NCI-H1436 (cell line): ENCODE measurements at places on chromosomes 1 and 21.

DNA sequence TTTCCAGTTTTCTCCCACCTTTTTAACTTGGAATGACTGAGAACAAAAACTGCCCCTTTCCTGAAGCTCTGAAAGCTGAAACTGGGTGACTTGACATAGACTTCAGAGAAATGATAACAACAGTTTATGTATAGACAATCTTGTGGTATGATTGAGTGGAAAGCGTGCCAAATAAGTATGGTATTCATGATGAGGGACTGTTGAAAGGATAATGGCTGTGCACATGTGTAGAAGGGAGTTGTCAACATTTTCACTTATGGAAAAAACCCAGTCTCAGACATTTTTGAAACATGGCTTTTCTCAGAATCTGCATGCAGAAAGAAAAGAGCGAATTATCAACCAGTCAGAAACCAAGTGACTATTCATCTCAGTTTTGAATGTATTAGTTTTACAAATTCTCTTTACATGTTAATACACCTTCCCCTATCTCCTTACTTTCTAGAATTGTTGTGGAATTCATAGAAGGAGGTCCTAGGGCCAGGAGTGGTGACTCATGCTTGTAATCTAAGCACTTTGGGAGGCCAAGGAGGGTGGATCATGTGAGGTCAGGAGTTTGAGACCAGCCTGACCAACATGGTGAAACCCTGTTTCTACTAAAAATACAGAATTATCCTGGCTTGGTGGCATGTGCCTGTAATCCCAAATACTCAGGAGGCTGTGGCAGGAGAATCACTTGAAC, 261.2 kb downstream of the S1PR1 start:
- no peak for DNase-seq

DNA sequence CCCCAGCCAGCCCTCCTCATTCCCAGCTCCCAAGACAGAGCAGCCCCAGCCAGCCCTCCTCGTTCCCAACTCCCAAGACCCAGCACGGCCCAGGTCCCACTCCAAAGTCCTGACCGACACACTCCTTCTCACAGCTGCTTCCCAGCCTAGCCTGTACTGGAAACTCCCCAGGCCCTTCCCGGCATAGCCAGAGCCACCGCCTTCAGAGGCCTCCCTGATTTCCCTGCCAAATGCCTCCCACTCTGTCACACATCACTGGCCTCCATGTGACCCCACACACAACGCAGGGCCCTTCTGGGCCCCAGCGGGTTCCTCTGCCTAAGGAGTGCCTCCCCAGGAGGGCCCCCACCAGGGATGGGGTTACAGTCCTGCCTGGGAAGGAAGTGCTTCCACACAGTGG, 2.8 kb downstream of the UBE2J2 start:
- no peak for DNase-seq

- DNase-seq = no peak
Observed at GRCh38 chr1:155247667-155248553, 7.4 kb downstream of the ENTREP3 start.

DNA sequence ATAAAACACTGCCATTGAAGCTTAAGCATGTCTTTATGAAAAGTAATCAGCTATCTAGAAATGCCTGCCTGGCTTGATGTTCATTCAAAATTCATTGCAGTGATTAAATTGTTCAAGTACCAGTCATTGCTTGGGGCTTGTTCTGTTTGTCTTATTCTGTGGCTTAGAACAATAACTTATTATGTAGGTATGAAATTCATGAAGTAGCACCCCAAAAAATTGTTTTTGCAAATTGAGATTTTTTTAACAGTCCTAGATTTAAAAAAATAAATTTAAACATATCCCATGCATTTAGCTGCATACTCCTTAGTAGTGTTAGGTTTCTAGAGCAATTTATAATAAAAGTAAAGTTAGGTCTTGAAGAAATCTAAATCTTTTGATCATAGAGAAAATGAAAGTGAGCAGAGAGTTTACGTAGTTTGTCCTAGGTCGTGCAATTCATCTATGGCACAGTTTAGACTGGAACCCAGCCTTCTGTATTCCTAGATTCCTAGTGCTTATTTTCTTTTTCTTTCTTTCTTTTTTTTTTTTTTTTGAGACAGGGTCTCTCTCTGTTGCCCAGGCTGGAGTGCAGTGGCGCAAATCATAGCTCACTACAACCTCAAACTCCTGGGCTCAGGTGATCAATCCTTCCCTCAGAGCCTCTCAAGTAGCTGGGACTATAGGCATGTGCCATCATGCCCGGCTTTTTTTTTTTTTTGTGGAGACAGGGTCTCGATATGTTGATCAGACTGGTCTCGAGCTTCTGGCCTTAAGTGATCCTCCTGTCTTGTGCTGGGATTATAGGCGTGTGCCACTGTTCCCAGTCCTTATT, 9.3 kb downstream of the MIER1 start:
- no peak for DNase-seq

DNA sequence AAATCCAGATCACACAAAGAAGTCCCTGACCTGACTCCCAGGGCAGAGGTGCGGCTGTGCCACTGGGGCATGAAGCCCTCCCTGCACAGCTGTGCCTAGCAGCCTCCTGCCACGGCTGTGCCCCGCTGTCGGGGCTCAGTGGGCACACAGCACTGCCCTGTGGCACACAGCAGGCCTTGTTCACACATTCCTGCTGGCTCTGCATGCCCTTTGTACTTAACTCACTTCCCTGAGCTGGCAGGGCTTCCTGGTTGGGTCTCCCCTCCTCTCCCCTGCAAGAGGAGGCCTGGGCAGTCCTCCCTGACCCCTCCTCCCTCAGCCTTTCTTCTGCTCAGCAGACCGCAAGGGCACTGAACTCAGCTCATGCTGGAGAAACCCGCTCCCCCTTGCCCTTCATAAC, 14.8 kb downstream of the LHX4 start:
- DNase-seq = no peak

GRCh38 chr1:50976111-50976889, 6.3 kb downstream of the CDKN2C start:
- no peak for DNase-seq

- DNase-seq = no peak
Observed at GRCh38 chr1:76463278-76463677, 388.7 kb downstream of the ST6GALNAC3 start.

- DNase-seq = no peak
Observed at GRCh38 chr1:85571181-85571759, 9.3 kb upstream of the CCN1 start.

- no peak for DNase-seq
Observed at GRCh38 chr1:22536506-22536905, 26.8 kb upstream of the EPHA8 start.

GRCh38 chr1:214116258-214116657, 128.5 kb downstream of the PROX1 start:
- no peak for DNase-seq

DNA sequence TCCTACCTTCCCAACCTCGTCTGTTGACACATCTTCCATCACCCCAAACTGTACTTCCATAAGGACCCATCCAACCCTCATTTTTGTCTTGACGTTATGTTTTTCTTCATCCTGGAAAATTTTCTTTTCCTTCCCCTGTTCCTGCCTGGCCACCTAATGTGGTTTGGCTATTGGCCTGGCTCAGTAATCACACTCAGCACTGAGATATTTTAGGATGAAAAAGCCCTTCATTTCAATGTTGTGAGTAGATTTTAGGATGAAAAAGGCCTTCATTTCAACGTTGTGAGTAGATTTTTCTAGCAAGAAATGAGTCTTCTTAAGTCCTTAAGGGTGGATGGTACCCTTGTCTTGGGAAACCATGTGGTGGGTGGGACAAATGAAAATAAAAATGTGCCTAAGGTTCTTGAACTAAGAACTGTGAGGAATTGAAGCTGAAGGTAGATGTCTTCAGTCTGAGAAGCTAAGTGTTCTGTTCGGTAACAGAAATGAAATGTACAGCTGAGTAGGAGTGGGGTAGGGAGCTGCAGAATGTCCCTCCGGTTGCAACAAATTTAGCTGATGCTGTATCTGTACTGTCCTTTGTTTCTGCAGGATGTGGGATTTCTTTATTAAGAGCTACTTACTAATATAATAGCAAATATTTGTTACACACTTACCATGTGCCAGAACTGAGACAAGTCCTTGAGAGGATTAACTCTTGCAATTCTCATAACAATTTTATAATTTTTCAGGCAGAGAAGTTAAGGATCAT, 36.1 kb downstream of the DNTTIP2 start:
- DNase-seq = no peak

DNA sequence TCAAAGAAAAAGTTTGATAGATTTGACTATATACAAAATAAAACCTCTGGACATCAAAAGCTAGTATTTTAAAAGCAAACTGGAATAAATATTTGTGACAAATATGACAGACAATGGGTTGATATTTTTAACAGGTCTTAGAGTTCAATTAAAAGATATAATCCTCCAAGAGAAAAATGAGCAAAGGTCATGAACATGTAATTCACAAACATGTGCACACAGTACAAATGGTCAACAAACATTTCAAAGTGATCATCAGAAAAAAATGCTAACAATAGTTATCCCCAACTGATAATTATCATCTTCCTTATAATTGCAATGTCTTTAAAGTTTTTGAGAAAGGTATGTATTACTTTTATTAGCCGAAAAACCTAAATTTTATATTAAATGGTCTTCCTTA, 32.0 kb downstream of the WDR64 start:
- DNase-seq = no peak

DNA sequence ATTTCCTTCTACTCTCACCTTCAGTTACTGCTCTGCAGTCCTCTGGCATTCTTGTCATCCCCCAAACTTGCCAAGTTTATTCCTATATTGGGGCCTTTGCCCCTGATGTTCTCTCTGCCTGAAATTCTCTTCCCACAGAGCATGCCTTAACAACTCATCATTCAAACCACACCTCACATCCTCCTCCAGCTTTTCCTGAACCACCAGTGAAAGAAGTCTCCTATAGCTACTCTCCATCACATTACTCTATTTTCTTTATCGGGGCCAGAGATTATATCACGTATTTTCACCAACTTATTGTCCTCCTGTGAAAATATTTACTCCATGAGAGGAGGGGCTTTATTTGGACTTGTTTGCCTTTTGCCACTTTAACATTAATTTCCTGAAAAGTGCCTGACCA, 32.1 kb downstream of the EXTL2 start:
- DNase-seq = no peak

GRCh38 chr1:42753070-42753469, 13.0 kb upstream of the CLDN19 start:
- no peak for DNase-seq

DNA sequence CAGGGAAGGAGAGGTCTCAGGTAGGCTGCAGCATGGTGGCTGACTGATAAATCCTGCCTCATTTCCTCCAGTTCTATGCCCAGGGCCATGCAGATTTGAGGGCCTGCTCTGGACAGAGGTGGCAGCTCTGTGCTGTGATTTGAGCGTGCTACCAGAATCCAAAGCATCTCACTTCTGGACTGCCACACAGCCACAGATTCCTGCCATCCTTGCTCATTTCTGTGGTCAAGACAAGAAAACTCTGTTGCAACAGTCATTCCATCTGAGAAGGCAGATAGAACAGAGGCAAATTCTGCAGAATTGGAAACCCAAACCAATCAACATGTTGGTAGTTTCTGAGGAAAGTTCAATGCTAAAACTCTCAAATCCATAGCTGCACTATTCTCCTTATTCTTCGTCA, 102.8 kb upstream of the GALNT2 start:
- no peak for DNase-seq

- no peak for DNase-seq
Observed at GRCh38 chr1:56070601-56071000, 508.8 kb downstream of the PLPP3 start.
